ENCODE measurements at places on chromosomes 13 and 19.

DNA sequence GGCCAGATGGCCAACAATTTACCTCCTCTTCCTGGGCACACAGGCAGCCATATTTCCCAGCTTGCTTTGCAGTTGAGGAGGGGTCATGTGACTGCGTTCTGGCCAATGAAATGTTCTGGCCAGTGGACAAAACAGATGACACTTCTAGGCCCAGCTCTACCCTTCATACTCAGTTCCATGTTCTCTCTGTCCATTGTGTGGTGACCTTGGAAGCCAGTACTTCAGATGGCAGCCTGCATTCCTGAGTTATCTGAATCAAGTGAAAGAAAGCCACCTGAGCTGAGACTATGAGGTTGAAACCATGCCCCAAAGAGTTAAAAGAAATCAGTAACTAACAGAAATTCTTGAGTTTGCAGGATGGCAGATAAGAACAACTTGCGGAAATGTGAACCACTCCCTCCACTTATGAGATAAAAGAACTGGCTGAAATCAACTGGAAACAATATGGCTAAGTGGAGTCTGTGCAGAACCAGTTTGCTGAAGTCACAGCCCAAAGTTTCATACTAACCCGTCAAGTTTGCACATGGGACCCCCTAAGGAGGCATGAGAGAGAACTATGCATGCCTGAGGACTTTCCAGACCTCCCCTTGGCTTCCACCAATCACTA is 8.1 kb downstream of the FAM187B start:
- DNase-seq, result no peak

DNA sequence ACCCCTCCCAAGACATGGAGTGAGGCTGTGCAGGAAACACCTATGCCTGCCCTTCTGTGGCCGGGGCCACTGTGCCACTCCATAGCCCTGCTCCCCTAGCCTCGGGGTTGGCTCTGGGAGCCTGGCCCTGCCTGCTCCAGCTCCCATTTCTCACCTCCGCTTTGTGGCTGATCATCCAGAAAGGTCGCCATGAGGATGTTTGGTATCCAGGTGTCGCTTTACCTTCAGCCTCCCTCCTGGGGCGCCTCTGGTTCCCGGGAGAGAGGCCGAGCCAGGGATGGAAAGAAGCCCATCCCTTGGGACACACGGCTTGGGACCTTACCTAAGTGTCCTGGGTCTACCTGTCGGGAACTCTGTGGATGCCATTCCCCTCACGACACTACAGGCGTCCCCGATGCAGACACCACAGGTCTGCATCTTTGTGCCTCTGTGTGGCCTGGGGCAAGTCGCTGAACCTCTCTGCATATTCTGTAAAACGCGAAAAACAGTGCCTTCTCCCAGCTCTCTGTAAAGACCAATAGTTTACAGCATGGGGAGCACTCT is 3.4 kb upstream of the MCF2L start:
- DNase-seq, result no peak

DNA sequence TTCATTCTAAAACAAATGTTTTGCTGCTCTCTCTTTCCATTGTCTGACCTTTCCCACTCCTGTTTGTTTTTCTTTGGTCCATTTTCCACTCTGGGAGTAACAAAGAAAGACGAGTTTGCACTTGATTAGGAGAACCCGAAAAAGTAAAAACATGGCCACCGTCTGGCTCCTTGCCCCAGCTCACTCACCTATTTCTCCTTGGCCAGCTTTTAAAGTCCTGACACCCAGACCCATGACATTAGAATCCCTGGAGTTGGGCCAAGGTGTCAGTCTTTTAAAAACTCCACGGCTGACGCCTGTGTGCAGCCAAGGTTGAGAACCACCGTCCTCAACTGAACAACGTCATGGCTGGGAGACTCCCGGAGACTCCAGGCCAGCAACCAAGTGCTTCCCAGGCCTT is 63.6 kb upstream of the FLT1 start:
- DNase-seq, result no peak

- no peak for DNase-seq
These were observed 13.5 kb upstream of the SPATA13 start for GRCh38 chr13:24146961-24147569.

DNA sequence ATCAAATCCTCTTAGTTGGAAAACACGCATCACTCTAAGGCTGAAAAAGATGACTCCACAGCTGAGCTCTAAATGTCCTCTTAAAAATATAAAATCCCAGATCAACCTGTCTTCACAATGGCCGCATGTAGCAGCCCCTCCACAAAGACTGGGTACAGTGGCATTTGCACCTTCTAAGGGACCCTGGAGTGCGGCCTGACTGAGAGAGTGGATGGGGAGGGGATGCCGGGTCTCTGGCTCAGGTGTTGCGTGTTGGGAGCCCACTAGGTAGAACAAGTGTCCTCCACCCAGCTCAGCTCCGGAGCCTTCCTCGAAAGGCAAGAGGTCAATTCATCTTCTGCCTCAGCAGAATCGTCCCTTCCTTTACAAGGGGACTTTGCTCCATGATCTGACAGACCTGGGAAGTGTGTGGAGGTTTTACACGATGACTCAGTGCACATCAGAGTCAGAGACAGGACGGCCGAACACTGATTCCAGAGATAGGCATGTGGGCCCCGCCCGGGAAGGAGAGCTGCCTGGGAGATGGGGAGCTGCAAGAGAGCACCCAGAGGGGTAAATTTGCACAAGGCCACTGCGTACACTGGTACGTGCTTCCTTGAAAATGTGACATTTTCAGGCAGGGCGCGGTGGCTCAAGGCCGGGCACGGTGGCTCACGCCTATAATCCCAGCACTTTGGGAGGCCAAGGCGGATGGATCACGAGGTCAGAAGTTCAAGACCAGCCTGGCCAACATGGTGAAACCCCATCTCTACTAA is 23.5 kb upstream of the SLC15A1 start:
- DNase-seq, result peak; percentile 74

DNA sequence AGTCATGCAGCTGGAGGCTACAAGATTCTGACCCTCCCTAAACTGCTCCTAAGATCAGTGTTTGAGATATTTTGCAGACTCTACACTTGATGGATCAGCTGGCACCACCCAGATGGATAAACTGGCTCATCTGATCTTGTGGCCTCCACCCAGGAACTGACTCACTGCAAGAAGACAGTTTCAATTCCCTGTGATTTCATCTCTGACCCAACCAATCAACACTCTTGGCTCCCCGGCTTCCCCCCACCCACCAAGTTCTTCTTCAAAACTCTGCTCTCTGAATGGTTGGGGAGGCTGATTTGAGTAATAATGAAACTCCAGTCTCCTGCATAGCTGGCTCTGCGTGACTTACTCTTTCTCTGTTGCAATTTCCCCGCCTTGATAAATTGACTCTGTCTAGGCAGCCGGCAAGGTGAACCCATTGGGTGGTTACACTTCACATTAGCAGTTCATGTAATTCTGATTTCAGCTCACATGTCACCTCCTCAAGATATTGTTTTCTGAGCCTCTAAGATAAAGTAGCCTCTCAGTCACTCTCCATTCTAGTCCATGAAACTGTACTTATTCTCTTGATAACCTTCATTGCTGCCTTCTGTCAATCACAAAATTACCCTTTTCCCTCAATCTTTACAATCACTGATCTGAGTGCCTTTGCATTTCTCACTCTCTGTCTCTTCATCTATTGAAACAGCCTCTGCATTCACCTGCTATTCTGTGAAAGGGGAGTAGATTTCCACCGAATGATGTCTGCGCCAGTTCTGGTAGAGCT is 9.9 kb upstream of the FPR3 start:
- peak; percentile 81 for DNase-seq

DNA sequence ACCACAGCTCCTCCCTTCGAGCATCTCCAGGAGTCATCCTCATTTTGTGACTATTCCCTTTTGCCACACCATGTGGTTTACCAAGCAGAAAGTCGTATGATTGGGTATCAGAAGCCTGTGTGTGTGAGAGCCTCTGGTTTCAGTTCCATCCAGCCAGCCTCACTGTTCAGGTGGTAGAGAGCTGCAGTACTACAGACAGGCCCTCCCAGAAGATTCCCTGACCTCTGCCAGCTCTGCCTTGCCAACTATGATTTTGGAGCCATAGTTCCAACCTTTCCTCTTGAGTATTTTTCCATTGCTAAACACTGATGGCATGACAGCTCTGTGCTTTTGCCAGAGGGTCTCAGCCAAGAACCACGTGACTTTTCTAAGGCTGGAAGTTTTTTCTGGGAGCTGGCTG is 82.5 kb downstream of the DHRS12 start:
- no peak for DNase-seq

GRCh38 chr13:108508263-108508662 is 121.1 kb upstream of the MYO16 start:
- DNase-seq, result peak; percentile 9

DNA sequence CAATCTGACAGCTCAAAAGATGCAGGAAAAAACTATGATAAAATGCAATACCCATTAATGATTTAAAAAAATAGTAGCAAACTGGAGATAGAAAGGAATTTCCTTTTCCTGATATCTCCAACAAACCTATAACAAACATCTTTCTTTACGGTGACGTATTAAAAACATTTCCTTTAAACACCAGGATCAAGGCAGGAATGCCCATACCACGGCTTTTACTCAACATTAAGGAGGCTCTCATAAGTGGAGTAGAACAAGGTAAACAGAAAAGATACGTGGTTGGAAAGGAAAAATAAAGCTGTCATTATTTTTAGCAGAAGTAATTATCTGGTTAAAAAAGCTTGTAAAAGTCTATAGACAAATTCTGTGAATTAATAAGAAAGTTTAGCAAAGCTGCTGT is 61.1 kb downstream of the MIPEP start:
- DNase-seq, result no peak

- no peak for DNase-seq
These were observed 8.3 kb downstream of the RFX2 start for GRCh38 chr19:6101991-6102390.

- DNase-seq, result no peak
These were observed 495.8 kb upstream of the KLF12 start for GRCh38 chr13:74629985-74630384.

GRCh38 chr19:54231077-54231931 is 8.5 kb upstream of the LILRB3 start:
- DNase-seq, result peak; percentile 17

- no peak for DNase-seq
These were observed 41.4 kb upstream of the TEX29 start for GRCh38 chr13:111278743-111279652.

DNA sequence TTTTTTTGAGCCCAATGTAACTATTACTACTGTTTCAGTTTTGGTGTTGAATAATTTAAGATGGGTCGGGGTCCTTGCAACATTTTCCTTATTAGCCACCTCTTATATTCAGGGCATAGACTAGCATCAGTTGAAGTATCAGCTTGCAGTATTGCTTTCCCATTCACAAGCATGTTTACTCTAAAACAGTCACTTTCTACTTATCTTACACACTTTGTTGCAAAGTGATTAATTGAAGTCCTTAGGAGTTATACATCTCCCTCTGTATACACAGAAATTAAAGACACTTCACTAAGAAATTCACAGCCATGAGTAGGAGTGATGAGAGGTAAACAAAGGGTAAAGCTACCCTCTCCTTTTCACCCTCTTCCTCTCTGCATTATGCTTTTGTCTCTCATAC is 27.6 kb downstream of the SLAIN1 start:
- no peak for DNase-seq

DNA sequence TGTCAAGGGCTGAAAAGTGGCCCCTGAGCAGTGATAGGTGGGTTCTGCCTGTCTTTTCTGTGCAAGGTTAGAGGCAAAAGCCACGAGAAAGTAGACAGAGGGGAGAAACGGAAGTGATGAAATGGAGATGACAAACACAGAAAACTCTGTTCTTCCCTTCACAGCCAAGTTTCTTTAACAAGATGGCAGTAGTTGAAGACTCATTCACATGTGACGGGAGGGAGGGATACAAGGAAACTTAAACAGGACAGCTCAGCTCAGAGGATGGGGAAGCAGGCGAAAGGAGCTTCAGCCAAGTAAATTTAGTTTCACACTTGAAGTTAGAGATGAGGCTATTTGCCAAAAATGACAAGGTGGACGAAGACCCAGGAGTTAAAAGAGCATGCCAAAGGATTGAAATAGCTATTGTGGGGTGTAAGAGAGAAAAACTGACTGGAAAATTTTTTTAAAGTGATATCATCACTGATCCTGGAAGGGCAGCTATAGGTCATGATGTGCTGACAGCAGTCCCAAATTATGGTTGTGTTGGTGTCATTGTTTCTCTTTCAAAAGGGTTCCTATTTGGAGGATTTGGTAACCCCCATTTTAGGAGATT is 347.9 kb downstream of the EFNB2 start:
- no peak for DNase-seq

- DNase-seq, result no peak
These were observed 843 bp downstream of the ZNF610 start for GRCh38 chr19:52336791-52337381.

DNA sequence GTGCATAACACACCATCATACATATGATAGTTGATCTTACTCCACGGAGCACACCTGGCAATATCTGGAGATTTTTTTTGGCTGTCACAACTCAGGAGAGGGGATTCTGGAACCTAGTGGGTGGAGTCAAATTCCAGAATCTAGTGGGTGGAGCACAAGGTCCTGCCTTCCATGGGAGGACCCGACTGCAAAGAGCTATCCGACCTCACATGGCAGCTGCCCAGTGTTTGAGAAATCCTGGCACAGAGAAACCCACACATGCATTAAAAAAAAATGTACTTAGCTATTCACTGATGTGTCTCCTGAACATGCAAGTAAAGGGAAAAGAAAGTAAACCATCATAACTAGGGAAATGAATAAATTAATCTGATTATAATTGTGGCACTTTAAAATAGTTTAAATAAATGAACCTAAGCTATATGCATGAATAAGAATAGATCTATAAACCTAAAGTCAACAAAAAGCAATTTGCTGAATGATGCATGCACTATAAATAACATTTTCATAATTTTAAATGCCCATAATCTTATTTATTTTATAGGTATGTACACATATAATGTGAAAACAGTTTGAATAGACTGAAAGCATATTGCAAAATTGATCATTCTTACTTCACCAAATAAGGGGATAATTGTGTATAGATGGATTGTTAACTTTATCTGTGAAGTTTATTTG is 300.3 kb downstream of the MYO16 start:
- no peak for DNase-seq

DNA sequence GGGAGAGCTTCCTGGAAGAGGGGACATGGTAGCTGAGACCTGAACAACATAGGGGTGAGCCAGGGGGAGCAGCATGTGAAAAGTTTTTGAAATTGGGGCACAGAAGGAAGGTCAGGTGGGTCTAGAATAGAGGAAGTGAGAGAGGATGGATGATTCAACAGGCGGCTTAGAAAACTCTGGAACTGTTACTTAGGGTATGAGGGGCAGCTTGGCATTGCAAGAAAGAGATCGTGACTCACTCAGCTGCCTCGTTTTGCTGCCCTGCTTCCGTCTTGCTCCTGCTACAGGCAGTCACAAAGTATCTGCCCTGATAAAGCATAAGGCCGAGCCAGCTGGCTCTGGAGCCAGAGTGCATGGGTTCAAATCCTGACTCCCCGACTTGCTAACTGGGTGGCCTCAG is 1.3 kb upstream of the CEACAM20 start:
- DNase-seq, result no peak

- no peak for DNase-seq
These were observed 14.4 kb downstream of the IL17D start for GRCh38 chr13:20717581-20718542.

- no peak for DNase-seq
These were observed 11.9 kb downstream of the SNRPA start for GRCh38 chr19:40762754-40763470.

- no peak for DNase-seq
These were observed 408.1 kb upstream of the SLITRK1 start for GRCh38 chr13:84290386-84290785.
